ENCODE measurements at places on chromosomes 2 and 18.
A peak's percentile ranks its signal among the peaks of the same experiment; 100 is the strongest.

- no peak for DNase-seq
Observed at GRCh38 chr2:46087492-46087891, 209.7 kb upstream of the EPAS1 start.

DNA sequence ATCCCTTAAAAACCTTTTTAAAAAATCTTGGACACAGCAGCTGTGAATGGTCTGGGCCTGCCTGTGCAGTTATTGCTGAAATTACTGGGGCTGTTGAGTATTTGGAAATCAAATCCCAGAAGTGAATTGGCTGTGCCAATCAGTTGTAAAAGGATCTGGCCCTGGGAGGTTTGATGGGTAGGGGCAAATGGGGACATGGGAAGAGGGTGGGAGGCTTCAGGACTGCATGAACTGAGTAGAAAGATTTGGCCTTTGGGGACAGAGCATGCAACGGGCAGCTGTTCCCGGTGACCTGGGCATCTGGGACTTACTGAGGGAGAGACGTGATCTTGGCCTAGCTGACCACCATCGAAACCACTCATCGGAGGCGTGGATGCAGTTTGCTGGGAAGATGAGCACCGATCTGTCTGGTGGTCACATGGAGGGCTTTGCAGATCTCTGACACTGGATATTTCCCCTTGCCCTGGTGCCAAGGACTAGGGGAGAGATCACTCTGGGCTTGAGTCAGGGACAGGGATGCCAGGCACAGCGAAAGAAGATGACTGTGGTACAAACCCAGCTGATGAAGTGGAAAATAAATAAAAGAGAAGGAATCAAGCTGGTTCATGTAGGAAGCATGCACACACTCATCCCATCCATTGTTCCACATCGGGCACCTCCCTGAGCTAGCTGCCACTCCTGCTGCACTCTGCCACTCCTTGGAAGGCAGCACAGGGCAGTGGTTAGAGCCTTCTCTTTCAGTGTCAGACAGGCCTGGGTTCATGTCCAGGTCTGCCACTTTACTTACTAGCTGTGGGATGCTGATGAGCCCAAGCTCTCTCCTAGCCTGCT lies 58.4 kb downstream of the SEMA4F start:
- DNase-seq, result no peak

DNA sequence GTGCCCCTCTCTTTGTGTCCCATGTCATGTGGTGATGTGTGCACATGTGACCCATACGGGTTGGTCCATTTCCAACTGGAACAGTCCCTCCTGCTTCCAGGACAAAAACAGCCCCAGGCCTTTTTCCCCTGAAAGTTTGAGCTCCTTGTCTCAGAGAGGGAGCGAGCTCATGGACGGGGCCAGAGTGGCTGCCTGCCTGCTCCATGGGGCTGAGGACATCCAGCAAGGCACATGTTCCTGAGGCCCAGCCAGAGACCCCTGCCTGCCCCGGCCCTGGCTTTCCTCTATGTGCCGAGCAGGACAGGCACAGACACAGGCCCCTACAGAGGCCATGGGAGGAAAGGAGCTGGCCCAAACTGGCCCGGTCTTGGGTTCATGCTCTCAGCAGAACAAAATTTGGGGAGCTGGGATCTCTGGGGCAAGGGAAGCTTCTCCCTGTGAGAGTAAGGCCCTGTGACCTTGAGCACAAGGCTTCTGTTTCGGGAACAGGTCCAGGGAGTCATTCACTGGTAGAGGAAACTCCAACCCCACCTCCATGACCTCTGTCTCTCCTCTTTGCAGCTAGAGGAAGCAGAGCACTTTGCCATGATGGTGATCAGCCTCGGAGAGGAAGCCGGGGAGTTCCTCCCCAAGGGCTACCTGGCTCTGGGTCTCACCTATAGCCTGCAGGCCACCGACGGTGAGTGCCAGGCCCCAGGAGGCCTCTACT lies 105.8 kb upstream of the MCFD2 start:
- no peak for DNase-seq

- DNase-seq, result no peak
Observed at GRCh38 chr2:49972699-49973098, 818.4 kb upstream of the FSHR start.

DNA sequence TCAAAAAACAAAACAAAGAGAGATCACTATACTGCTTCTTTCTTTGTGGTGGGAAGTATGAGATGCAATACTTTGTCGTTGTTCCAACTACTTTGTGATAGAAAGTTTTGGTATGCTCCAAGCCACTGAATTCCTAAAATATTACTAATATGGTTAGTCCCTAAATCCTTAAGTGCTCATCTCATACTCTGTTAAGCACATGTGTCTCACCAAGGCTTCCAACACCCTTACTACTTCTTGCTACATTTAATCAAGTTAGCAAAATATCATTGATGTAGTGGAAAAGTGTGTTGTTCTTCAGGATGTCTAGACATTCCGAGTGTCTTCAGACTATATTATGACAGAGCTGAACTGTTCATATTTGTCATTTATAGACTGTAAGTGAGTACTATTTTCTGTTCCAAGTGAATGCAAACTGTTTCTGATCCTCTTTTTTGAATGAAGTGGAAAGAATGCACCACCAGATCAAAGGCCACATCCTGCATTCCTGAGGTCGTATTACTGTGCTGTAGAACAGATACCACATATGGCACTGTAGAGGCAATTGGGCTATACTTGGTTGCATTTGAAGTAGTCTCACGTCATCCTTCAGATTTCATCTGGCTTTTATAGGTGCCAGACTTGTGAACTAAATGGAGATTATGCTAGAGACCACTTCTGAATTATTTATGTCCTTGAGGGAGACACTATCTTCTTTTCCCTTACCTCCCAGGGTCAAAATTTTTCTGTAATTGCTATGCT lies 298.4 kb upstream of the ZNF521 start:
- no peak for DNase-seq

GRCh38 chr2:227817336-227817735 lies 3.7 kb downstream of the CCL20 start:
- no peak for DNase-seq

DNA sequence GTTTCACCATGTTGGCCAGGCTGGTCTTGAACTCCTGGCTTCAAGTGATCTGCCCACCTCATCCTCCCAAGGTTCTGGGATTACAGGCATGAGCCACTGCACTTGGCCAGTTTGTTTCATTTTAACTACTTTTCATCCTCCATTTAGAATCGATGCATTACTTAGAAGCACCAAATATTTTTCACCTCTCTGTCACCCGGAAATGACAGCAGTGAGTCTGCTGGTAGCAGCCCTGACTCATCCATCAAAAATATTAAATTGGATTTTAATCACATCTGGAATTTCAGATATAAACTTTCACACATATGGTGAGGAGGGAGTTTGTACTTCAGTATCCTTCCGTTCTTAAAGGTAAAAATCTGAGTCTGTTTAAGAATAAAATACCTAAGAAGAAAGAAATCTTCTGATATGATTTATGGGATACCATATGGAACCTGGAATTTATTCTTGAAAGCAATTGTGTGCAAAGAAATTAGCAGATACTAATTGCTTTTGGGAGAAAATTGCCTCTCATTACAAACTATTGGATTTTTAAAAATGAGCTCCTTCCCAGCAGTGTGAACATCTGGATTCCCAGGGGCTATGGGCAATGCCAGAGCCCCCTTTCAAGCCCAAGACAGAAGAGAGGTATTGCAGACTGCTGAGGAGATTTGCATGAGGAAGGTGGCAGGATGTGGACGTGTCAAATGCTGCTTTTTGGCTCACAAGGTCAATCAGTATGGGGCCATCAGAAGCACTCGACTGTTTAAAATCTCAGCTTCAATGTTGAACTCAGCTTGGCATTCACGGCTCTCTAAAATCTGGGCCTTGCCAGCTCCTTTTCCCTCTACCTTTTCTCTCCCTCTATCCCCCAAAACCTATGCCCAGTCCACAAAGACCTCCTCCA lies 279.5 kb upstream of the SIX2 start:
- DNase-seq, result no peak

- DNase-seq, result no peak
Observed at GRCh38 chr18:37871561-37871960, 306.0 kb upstream of the CELF4 start.

DNA sequence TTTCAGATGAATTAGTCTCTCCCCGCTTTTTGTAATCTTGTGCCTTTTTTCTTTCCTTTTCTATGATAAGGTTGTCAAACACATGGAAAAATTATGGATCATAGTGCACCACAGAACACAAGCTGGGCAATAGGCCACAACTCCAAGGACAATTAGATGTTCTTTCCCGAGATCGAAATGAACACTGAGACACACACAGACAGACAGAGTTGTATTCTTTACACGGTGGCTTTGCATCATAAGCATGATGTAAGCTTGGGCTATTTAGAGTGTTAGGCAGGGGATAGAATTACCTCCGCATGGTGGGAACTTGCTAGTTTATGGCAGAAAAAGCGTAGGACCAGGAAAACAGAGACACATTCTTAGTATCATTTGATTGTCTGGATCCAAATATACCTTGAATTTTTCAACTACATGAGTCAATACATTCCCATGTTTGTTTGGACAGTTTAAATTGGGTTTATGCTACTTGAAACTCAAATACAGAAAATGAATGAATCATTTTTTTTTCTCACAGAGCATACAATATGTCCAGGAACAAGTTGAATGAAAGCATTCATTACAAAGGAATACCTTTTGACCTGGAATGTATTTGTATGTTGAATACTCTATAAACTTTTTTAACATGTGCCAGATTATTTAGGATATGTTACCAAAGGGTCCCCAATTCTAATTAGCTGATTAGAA lies 1611.5 kb upstream of the TMEFF2 start:
- no peak for DNase-seq

DNA sequence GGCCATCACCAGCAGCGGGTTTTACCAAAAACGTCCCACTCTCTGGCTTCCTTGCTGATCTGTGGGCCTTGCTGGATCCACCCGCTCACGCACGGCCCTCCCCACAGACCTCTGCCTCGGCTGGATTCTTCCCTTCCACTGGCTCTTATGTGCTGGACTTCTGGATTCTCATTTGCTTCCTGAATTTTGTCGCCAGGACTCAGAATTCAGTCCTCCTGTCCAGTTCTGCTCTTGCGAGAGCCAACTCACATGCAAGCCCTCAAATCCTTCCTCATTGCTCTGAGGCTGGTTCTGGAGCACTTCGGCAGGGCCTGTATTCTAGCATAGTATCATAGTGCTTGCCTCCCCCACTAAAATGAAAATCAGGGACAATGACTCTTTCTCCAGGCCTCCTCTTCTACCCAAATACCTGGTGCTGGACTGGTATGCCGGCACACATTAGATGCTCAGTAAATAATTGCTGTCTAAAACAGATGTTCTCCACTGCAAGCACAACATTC lies 115.5 kb downstream of the ATL2 start:
- no peak for DNase-seq

- DNase-seq, result no peak
Observed at GRCh38 chr2:16023506-16024360, 83.4 kb downstream of the MYCN start.

DNA sequence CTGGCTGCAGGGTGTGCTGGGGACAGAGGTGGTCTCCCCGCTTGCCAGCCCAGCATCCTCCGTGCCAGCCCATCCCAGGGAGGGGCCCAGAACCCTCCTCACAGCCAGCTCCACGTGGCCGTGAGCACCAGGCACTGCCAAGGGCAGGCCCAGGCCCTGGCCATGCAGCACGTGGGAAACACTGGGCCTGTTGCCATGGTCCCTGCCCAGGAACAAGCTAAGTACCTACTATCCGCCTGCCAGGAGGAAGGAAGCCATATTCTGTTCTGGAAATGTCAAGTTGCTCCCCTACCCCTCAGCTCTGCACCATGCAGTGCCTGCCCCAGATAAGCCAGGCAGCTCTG lies 250.6 kb downstream of the CYP26B1 start:
- DNase-seq, result peak; percentile 8

- no peak for DNase-seq
Observed at GRCh38 chr2:224749136-224749535, 33.0 kb upstream of the CCDC195 start.

DNA sequence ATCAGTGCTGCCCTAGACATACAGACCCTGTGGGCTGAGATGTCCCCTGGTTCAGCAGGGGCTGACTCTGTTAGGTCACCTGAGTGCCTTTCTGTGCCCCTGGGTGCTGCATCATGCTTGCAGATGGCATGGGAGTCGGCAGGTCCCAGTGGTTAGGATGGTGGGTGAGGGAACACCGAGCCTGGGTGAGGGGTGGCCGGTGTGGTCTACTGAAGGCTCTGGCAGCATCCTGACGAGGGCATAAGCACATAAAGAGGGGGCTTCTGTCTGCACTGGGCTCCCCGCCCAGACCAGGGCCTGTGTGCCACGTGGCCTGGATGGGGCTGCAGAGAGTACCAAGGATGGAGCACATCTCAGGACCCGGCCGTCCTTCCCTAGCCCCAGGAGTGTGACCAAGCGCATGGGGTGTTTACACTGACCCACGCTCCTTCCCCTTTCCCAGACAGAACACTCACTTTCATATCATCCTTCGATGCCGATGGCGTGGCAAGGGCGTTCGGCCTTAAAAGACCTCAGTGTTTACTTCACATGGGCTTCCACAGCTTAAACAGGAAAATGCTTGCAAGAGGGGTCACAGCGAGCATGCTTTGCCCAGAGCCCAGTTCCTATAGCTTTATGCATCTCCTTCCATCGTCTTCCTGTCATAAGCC lies 115.1 kb downstream of the STPG4 start:
- DNase-seq, result no peak

GRCh38 chr18:21629089-21629832 lies 17.1 kb downstream of the SNRPD1 start:
- no peak for DNase-seq

- DNase-seq, result no peak
Observed at GRCh38 chr2:64424416-64424987, 29.5 kb upstream of the LGALSL start.

GRCh38 chr2:5359397-5359796 lies 332.8 kb upstream of the SOX11 start:
- no peak for DNase-seq

- no peak for DNase-seq
Observed at GRCh38 chr2:35973737-35974132, 381.8 kb upstream of the CRIM1 start.

GRCh38 chr2:30656079-30656478 lies 151.2 kb downstream of the CAPN13 start:
- no peak for DNase-seq

DNA sequence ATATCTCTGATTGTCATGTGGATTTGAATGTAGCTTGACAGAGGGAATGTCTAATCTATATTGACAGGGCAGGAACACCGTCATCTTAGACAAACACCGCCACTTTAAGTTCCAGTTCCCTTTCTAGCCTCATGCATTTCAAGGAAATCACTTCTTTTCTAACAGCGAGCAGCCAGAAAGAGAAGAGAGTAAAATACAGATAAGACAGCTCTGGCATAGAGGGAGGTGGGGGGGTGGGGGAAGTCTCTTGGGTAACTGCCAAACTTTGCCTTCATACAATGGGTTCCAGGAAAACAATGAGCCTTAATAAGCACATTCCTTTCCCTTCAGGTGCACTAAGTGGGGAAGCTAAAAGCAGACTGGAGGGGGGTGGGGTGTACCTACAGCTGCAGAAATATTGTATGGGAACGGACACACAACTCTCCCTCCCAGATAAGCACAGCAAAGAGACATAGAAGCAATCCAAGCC lies 37.2 kb downstream of the CASP10 start:
- DNase-seq, result no peak

- DNase-seq, result no peak
Observed at GRCh38 chr2:113974727-113975126, 84.8 kb downstream of the ACTR3 start.

- DNase-seq, result peak; percentile 46
Observed at GRCh38 chr18:47204908-47205522, 28.9 kb upstream of the IER3IP1 start.

GRCh38 chr2:229297247-229297646 lies 26.2 kb upstream of the PID1 start:
- no peak for DNase-seq

Measured in stimulated activated CD8-positive, alpha-beta memory T cell treated with anti-CD3 and anti-CD28 coated beads, Interleukin-4, amount 100 ng/mL, for 48 hours (primary cell).